ENCODE measurements at places on chromosomes 3 and 15. TPM values are rescaled to one million over a fixed set of nuclear protein-coding genes. Genes with fewer than 3 reads are reported as not detected.

- DNase-seq = no peak
Measured at GRCh38 chr15:101295607-101296161, 636 bp upstream of the SNRPA1 start.

DNA sequence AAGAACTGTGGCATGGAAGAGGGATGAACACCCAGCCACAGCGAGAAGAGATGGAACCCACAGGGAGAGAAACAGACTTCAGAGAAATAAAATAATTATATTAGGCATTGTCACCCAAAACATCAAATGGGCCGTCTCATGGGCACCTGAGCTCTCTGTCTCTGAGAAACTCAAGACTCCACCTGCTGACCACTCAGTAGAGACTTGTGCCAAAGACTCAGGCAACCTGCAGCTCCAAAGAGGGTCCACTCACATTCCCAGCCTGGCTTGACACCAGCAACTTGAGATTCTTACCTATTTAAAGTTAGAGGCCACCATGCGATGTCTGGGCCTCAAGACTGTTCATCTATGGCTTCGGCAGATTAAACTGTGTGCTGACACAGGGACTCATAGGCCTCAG is 12.0 kb downstream of the SEMA5B start:
- no peak for DNase-seq

- DNase-seq = no peak
Measured at GRCh38 chr15:63595688-63596087, 1.5 kb upstream of the FBXL22 start.

GRCh38 chr3:13863965-13864595 is 15.8 kb downstream of the WNT7A start:
- DNase-seq = no peak

GRCh38 chr3:187811585-187812250 is 66.5 kb upstream of the BCL6 start:
- no peak for DNase-seq

DNA sequence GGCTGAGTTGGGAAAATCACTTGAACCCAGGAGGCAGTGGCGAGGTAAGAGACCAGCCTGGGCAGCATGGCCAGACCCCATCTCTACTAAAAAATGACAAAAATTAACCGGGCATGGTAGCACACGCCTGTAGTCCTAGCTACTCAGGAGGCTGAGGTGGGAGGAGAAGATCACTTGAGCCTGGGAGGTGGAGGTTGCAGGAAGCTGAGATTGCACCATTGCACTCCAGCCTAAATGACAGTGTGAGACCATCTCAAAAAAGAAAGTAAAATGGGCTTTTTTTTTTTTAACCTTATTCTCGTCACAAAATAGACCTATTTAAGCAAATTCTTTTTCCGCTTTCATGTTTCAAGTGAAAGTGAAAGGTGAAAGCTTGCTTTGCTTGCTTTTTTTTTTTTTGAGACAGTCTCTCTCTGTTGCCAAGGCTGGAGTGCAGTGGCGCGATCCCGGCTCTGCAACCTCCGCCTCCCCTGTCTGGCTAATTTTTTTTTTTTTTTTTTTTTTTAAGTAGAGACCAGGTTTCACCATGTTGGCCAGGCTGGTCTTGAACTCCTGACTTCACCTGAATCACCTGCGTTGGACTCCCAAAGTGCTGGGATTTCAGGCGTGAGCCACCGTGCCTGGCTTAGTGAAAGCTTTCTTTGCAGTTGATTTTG is 3.6 kb downstream of the PDIA3 start:
- DNase-seq = no peak

GRCh38 chr15:90530250-90531051 is 728 bp downstream of the CRTC3 start:
- peak; percentile 56 for DNase-seq

GRCh38 chr3:21174461-21174860 is 576.5 kb downstream of the ZNF385D start:
- no peak for DNase-seq

GRCh38 chr3:80439490-80439889 is 671.7 kb upstream of the ROBO1 start:
- no peak for DNase-seq

The CCDC191 gene
- 1.3 TPM for total RNA-seq

The MNS1 gene
- 2.2 TPM for total RNA-seq

Measured in left cardiac atrium (tissue), 4 donors.